ENCODE measurements at places on chromosomes 6 and 20.

GRCh38 chr6:112841553-112842329 lies 494.6 kb downstream of the RFPL4B start:
- DNase-seq = no peak

DNA sequence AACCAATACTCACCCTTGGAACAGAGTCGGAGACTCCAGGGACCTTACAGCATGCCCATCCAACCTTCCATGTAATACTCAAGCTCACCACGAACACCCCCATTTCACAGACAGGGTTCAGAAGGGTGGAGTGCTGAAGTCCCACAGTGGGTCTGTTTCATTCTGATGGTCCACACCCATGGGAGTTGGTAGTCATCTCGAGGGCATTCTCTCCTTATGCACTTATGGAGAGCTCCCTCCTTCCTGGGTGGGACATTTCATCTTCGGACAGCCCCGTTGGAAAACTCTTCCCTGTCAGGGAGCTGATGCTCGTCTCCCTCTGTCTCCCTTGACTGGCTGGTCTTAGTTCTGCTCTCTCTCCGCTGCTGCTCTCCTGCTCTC lies 38.9 kb downstream of the COX4I2 start:
- no peak for DNase-seq

DNA sequence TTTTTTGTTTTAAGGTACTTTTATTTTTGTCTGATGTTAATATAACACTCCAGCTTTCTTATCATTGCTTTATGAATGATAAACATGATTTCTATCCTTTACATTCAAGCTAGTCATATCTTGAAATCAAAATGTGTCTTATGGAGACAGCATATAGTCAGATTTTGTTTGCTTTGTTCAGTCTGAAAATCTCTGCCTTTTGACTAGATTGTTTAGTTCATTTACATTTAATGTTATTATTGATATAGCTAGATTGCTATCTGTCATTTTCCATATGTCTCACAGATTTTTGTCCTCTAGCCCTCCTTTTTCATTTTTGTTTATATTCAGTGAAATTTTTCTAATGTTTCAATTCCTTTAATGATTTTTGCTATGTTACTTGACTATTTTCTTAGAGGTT lies 332.8 kb downstream of the SMOC2 start:
- no peak for DNase-seq

DNA sequence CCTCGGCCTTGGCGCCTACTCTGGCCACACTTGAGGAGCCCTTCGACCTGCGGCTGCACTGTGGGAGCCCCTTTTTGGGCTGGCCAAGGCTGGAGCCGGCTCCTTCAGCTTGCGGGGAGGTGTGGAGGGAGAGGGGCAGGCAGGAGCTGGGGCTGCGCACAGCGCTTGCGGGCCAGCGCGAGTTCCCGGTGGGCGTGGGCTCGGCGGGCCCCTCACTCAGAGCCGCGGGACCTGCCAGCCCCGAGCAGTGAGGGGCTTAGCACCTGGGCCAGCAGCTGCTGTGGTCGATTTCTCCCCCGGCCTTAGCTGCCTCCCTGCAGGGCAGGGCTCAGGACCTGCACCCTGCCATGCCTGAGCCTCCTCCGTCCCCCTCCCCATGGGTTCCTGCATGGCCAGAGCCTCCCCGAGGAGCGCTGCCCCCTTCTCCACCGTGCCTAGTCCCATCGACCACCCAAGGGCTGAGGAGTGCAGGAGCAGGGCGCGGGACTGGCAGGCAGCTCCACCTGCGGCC lies 136.8 kb downstream of the EPHA7 start:
- DNase-seq = no peak

GRCh38 chr20:45157962-45158361 lies 16.7 kb upstream of the PI3 start:
- no peak for DNase-seq

DNA sequence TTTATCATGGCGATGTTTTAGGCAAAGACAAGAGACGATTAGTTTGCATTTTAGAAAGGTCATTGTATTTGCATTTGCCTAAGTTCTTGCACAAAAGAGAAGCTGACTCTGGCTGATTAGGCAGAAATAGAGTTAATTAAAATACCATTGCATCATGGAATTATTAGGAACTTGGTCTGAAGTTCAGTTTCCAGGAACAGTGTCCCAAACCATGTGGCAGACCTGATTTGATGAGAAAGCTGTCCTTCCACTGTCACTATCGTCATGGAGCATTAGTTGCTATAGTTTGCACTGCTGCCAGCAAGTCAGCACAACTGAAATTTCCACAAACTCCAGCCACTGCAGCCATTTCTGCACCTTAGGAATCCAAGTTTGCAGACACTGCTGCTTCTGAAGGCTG lies 24.3 kb upstream of the MCUR1 start:
- no peak for DNase-seq

DNA sequence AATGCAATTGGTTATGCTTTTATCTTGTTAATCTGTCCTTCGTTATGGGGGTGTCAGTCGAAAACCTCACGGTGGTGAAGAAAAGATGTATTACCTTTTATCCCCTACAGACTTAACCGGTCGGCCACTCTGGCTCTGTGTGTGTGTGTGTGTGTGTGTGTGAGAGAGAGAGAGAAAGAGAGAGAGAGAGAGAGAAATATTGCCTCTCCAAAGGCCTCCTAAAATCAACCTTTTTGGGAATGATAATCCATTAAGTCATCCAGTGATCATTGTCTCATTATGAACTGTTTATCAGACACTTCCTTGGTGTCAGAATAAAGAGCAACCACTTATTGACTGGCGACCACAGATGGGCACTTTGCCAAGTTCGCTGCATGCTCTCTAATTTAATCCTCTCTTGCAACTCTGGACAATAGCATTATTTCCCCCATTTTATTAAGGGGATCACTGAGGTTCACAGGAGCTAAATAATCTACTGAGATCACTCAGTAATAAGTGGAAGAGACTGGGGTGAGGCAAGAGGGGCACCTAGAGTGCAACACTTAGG lies 30.7 kb downstream of the SLC35D3 start:
- DNase-seq = no peak

DNA sequence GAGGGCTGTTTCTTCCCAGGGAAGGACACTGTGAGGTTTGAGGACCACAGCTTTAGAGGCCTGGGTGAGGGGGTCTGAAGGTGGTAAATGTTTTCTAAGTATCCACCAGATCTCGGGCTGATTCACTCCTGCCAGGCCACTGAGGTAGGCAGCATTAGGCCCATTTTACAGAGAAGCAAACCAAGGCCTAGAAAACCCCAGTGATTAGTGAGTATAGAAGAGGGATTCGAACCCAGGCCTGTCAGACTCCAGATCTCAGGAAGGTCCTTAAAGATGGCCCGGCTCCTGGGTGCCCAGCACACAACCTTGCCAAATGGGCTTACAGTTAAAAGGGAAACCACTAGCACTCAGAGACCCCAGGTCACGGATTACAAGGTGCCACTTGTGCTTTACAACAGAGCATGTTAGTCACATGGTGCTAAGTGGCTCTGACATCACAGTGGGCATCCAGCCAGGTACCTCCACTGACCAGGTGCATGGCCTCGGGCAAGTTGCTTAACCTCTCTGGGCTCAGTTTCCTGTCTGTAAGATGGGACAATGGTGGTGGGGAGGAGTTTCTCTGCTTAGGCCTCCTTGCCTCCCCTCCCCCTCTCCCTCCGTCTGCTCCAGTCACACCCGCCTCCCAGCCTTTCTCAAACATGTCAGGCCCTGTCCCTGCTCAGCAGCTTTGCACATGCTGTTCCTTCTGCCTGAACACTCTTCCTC lies 18.8 kb upstream of the SIRPA start:
- DNase-seq = no peak

DNA sequence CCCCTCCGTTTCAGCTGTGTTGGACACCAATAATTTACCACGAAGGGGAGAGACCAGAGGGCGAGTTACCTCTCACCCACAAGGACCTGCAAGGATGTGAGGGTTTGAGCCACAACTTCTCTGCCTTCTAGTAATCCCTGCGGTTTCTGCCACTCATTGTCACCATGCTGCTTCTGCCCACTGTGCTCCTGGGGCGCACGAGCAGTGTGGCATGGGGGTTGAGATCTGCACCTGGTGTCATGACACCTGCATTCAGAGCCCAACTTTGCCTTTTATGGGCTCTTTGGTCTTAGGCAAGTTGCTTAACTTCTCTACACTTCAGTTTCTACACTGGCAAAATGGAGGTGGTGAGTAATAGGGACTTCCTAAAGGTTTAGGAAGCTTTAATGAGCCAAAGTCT lies 84.9 kb downstream of the SOBP start:
- DNase-seq = no peak

DNA sequence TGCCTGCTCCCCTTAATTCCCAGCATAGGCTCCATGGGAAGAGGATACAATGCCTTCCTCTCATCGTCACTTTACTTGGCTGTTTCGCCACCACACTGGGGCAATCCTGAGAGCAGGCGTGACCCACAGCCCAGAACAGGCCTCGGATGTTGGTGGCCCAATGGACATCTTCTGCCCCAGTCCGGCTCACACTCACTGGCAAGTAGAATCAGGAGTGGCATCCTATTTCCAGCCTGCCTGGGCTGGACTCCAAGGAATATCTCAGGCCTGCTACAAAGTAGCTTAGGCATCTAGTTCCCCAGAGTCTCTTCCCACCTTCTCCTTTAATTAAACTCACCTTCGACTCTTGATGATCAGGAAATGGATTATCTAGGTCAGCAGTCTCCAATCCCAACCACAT lies 110.5 kb downstream of the LRFN2 start:
- DNase-seq = no peak
